ENCODE measurements at places on chromosomes 3 and 15. TPM values are rescaled to one million over a fixed set of nuclear protein-coding genes. Genes with fewer than 3 reads are reported as not detected.

DLL4 gene
- 9.4 TPM for total RNA-seq

DNA sequence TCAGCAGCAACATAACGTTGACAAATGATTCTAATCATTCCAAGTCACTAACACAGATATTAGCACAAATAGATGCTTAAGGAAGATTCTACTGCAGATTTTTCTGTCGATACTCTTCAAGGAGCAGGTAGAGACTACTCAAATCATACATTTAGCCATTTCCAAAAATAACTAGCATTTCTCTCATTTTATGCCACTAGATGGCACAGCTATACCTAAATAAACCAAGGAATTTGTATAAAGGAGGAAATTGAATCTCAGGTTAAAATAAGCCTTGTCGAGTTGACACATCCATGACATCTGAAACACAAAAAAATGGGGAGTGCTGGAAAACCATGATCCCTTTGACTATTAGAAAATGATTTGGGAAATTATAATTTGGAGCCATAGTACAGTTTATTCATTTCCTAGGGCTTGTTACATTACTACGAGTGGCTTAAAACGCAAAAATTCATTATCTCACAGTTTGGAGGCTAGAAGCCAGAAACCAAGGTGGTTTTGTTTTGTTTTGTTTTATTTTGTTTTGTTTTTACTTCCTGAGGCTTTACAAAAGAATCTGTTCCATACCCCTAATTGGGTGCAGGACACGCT is 59.5 kb upstream of the STRIT1 start:
- no peaks in the 10 kb centered on the region for H3K4me1 ChIP-seq
- no peak overlapping the region for H3K4me3 ChIP-seq
- no peak overlapping the region for H3K27ac ChIP-seq
- H3K36me3 ChIP-seq, result no peaks in the 10 kb centered on the region
- DNase-seq, result no peak
- H3K27me3 ChIP-seq, result no peaks in the 10 kb centered on the region

- H3K27me3 ChIP-seq, result peaks cover 16% of the 10 kb centered on the region
- no peak for DNase-seq
- no peak overlapping the region for H3K4me3 ChIP-seq
- no peaks in the 10 kb centered on the region for H3K36me3 ChIP-seq
- H3K27ac ChIP-seq, result no peak overlapping the region
Measured at GRCh38 chr3:138432576-138433240, 1.7 kb upstream of the ESYT3 start.

CHRM5 gene
- total RNA-seq, result 0.06 TPM

NANOGP8 gene
- total RNA-seq, result 1.3 TPM

GRCh38 chr3:44210967-44211366 is 30.7 kb upstream of the TOPAZ1 start:
- no peaks in the 10 kb centered on the region for H3K4me1 ChIP-seq
- H3K4me3 ChIP-seq, result no peak overlapping the region
- H3K27me3 ChIP-seq, result no peaks in the 10 kb centered on the region
- H3K27ac ChIP-seq, result no peak overlapping the region
- H3K36me3 ChIP-seq, result no peaks in the 10 kb centered on the region

DNA sequence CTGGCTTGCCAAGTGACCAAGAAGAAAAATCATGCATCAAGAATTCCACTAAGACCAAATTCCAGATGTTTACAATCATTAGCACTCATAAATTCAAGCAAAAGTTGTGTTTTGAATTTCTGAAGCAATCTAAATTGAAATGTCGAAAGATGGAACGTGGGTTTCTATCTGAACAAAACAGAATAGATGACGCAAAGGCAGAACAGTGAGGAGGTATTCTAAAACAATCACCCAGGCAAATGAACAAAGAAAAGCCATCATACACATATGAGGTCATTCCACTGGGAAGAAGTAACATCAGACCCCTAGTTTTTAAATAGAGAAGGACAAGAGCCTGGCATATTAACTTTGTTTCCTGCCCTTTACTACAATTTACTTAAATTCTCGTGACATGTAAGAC is 58.0 kb downstream of the MCF2L2 start:
- no peaks in the 10 kb centered on the region for H3K27me3 ChIP-seq
- no peaks in the 10 kb centered on the region for H3K36me3 ChIP-seq
- H3K4me3 ChIP-seq, result no peak overlapping the region
- H3K4me1 ChIP-seq, result no peaks in the 10 kb centered on the region
- no peak for DNase-seq

TRH gene
- total RNA-seq, result not detected

TERC gene
- 2.1 TPM for total RNA-seq

DNA sequence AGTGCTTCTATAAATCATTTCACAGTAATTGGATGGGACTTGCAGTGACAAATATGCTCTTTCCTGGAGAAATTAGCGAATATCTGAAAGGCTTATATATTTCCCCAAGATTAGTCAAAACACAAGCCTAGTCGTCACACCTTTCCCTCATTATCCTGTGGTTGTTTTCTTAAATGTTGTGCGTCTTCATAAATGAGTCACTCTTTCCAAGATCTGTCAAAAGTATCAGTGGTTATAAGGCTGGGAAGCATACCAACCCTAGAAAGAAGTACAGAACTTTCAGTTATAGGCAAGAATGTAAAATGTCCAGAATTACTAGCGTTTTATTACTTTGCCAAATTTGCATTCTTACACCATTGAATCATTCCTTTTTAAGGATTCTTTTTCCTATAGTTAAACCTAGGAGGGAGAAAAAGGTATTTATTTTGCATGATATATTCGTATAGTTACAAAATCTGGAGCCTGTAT is 33.6 kb downstream of the TMEM212 start:
- H3K27ac ChIP-seq, result no peak overlapping the region
- H3K36me3 ChIP-seq, result no peaks in the 10 kb centered on the region
- no peaks in the 10 kb centered on the region for H3K4me1 ChIP-seq
- H3K27me3 ChIP-seq, result no peaks in the 10 kb centered on the region

ABHD14A gene
- 20.7 TPM for total RNA-seq

KCNAB1 gene
- 6.6 TPM for total RNA-seq

DNA sequence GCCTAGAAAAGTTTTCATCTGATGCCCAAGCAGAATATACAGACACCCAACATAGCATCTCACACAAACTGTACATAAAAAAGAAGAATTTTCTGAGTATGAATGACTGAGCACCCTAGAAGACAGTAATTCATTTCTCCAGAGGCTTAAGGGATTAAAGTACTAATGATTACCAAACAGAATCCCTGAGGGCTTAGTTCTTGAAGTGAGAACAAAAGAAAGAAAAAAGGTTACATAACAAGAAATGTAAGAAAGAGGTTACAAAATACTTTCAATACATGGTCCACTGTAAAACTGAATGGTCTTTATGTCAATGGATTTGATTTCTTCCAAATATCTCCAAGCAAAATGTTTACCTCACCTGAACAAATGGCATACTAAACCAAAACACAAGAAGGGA is 9.1 kb upstream of the NEK10 start:
- no peak overlapping the region for H3K4me3 ChIP-seq
- H3K27ac ChIP-seq, result no peak overlapping the region
- no peak for DNase-seq

DNA sequence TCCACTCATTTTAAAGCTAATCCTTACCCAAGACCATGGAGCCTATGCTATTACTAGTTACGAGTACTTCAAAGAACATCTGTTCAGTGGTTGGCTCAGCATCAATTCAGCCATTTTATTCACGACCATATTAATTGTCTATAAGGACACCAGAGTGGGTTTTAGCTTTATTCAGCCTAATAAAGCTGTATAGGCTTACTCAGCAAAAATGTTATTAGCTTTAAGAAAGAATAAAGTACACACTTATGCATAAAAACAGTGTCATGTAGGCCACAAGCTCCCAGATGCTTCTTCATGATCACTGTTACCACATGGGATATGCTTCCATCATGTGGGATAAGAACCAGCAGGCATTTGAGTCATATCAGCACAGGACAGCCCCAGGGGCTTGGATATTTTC is 87.4 kb upstream of the GPR149 start:
- H3K36me3 ChIP-seq, result no peaks in the 10 kb centered on the region
- H3K4me1 ChIP-seq, result no peaks in the 10 kb centered on the region

DNA sequence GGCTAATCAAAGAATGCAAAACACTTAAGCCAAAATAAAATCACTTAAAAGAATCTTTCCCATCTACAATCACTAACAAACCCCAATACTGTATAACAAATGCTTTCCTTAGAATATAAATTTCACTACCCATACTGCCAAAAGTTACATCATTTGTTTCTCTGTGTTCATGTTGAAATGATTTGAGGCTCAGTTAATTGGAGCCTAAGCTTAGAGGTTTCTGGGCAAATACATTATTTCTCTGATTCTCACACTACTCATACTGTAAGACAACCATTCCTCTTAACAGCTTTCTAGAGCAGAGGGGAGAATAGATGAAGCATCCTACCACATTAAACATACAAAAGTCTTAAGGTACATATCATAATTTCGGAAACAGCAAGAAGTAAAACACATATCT is 2.1 kb downstream of the RIOX2 start:
- no peaks in the 10 kb centered on the region for H3K27me3 ChIP-seq
- H3K27ac ChIP-seq, result no peak overlapping the region
- H3K36me3 ChIP-seq, result no peaks in the 10 kb centered on the region
- peaks cover 5% of the 10 kb centered on the region for H3K4me1 ChIP-seq
- H3K4me3 ChIP-seq, result no peak overlapping the region

MYL3 gene
- 41.3 TPM for total RNA-seq

DNA sequence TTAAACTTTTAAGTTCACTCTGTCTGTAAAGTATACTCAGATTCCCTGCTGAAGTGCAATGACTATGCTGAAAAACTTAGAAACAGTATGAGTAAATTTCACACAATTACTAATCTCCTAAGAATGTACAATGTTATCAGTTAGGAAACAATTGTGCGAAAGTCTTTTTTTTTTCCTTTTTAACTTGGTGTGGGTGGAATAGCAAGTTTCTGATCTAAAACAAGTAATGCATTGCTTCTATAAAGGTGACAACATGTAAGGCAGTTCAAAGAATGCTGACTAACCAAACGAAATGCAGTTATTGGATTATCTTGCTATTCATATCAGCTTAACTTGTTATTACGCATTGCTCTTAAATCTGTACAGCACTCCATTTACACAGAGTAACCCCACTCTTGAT is 19.3 kb upstream of the SLC12A8 start:
- H3K4me3 ChIP-seq, result no peak overlapping the region
- no peaks in the 10 kb centered on the region for H3K4me1 ChIP-seq
- peaks cover 11% of the 10 kb centered on the region for H3K36me3 ChIP-seq
- DNase-seq, result no peak

- no peaks in the 10 kb centered on the region for H3K4me1 ChIP-seq
- H3K27ac ChIP-seq, result no peak overlapping the region
- H3K4me3 ChIP-seq, result no peak overlapping the region
- DNase-seq, result no peak
Measured at GRCh38 chr3:185381320-185382058, 18.6 kb downstream of the MAP3K13 start.

ZPLD1 gene
- total RNA-seq, result 1.2 TPM

DNA sequence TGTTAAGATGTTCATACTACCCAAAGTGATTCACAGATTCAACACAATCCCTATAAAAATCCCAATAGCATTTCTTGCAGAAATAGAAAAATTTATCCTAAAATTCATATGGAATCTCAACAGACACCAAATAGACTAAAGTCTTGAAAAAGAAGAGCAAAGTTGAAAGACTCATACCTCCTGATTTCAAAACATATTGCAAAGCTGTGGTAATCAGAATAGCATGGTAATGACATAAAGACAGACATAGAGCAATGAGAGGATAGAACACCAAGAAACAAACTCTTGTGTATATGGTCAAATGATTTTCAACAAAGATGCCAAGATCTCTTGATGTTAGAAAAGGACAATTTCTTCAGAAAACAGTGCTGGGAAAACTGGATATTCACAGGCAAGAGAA is 8.3 kb downstream of the GLB1 start:
- H3K4me3 ChIP-seq, result no peak overlapping the region
- H3K36me3 ChIP-seq, result peaks cover 8% of the 10 kb centered on the region
- H3K27me3 ChIP-seq, result no peaks in the 10 kb centered on the region

TRPM1 gene
- total RNA-seq, result not detected

DNA sequence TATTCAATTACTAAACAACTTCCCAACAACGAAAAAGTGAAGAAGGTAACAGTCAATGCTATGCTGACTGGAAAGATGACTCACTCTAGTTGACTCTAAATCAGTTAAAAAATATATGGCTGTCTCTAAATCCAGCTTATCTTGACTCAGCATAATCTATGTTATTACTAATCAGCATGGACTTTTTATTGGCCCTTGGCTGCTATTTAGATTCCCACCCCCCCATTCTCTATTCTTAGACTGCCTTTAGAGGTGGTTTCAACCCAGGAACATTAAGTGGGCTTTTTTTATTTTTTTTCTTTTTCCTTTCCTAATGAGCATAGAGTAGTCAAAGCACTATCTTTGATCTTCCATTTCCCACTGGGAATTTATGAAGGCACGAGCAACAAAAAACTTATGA is 1.9 kb downstream of the PCOLCE2 start:
- peaks cover 9% of the 10 kb centered on the region for H3K27me3 ChIP-seq
- no peak for DNase-seq
- no peak overlapping the region for H3K27ac ChIP-seq
- H3K4me1 ChIP-seq, result no peaks in the 10 kb centered on the region
- no peak overlapping the region for H3K4me3 ChIP-seq
- H3K36me3 ChIP-seq, result no peaks in the 10 kb centered on the region

ERC2 gene
- 3.8 TPM for total RNA-seq

GRCh38 chr15:45064386-45064785 is 41.4 kb downstream of the SORD start:
- H3K27ac ChIP-seq, result no peak overlapping the region
- H3K4me3 ChIP-seq, result no peak overlapping the region
- H3K27me3 ChIP-seq, result no peaks in the 10 kb centered on the region
- DNase-seq, result no peak
- H3K36me3 ChIP-seq, result peaks cover 4% of the 10 kb centered on the region
- H3K4me1 ChIP-seq, result no peaks in the 10 kb centered on the region

GRCh38 chr15:90064911-90065681 is 37.2 kb downstream of the IDH2 start:
- H3K4me1 ChIP-seq, result peaks cover 39% of the 10 kb centered on the region
- DNase-seq, result peak; percentile 55
- H3K4me3 ChIP-seq, result no peak overlapping the region
- H3K27me3 ChIP-seq, result no peaks in the 10 kb centered on the region

DNA sequence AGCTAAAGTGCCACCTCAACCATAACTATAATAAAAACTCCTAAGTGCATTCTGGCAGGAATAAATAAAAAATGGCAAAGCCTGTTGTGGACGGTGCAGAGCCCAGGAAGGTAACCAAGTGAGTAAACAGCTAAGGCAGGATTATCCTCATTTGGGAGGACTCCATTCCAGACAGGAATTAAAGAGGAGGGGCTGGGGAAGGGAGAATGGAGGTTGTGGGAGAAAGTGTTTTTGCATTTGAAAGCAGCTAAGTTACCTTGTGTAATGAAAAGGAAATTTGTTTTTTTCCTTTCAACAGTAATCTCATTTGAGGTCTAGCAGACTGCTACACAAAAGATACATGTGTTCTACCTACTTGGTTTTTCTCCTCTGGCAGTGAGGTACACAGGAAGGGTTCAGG is 248.5 kb downstream of the TIGIT start:
- H3K4me3 ChIP-seq, result no peak overlapping the region
- DNase-seq, result no peak
- H3K27ac ChIP-seq, result no peak overlapping the region
- H3K36me3 ChIP-seq, result no peaks in the 10 kb centered on the region
- H3K4me1 ChIP-seq, result no peaks in the 10 kb centered on the region

GRCh38 chr3:10419637-10420232 is 85.7 kb downstream of the ATP2B2 start:
- H3K4me1 ChIP-seq, result no peaks in the 10 kb centered on the region
- H3K36me3 ChIP-seq, result no peaks in the 10 kb centered on the region
- no peaks in the 10 kb centered on the region for H3K27me3 ChIP-seq
- H3K4me3 ChIP-seq, result no peak overlapping the region

TMEM266 gene
- total RNA-seq, result 0.72 TPM

Data from kidney (tissue), 22 donors.